ENCODE measurements at places on chromosomes 13 and 19. TPM values are rescaled to one million over a fixed set of nuclear protein-coding genes. Genes with fewer than 3 reads are reported as not detected.
A peak's percentile ranks its signal among the peaks of the same experiment; 100 is the strongest.

DNA sequence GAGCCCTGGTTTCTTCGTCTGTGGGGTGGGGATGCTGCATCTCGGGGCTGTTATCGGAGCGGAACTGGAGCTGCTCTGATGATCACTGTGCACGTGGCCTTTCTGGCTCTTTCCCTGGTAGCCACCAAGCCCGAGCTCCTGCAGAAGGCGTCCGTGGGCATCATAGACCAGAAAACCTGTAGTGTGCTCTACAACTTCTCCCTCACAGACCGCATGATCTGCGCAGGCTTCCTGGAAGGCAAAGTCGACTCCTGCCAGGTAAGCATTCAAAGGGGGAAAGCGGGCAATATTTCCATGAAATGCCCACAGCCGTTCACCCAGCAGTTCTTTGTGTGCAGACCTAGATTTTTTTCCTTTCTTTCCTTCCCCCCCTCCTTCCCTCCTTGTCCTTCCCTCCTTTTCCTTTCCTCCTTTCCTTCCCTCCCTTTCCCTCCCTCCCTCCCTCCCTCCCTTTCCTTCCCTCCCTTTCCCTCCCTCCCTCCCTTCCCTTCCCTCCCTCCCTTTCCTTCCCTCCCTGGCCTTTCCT, 9.4 kb downstream of the TIMM13 start:
- DNase-seq, result no peak

GRCh38 chr19:14460935-14461334, 14.2 kb downstream of the PTGER1 start:
- no peak for DNase-seq

- DNase-seq, result no peak
Observed at GRCh38 chr13:20664351-20664750, 39.1 kb upstream of the IL17D start.

- DNase-seq, result no peak
Observed at GRCh38 chr13:26457212-26457611, 100.3 kb upstream of the WASF3 start.

DNA sequence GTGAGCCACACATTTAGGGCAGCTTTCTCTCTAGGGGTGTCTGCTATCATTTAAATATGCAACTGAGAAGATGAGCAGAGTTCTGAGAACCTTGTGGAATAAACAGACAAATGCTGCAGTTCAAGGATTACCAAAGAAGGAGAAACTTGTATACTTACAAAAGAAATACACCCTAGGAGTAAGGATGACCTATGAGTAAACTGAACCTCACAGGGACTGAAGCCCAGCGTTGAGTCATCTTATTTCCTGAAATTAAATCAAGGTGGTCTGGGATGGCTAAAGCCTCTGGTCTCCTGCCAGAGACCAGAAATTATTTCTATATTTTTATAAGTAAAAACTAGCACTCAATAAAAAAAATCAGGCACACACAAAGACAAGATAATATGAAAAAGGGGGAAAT, 40.1 kb downstream of the FAM216B start:
- DNase-seq, result no peak

PEG3 gene
- 0.09 TPM for total RNA-seq

DNA sequence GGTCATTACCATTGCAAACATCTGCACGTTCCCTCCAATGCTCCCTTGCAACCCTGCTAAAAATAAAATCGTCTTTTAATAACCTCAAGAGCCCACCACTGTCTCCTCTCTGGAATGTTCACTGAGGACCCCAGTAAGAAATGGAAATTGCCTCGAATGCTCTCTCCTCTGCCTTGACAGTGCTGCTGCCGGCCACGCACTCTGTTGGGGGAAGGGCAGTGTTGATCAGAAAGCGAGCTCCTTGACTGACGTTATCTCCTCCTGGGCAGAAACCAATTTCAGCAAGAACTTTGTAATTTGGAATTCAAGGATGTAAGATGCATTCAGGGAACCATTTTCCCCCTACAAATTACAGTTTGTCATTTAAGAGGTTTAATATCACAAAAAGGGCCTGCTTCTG, 718.5 kb downstream of the UQCRFS1 start:
- DNase-seq, result no peak

- peak; percentile 90 for DNase-seq
Observed at GRCh38 chr19:44847144-44848035, 1.3 kb downstream of the NECTIN2 start.

- DNase-seq, result peak; percentile 40
Observed at GRCh38 chr13:32019612-32020233, 11.9 kb upstream of the FRY start.

AMER2 gene
- not detected for total RNA-seq

MISP3 gene
- 5.2 TPM for total RNA-seq

DNA sequence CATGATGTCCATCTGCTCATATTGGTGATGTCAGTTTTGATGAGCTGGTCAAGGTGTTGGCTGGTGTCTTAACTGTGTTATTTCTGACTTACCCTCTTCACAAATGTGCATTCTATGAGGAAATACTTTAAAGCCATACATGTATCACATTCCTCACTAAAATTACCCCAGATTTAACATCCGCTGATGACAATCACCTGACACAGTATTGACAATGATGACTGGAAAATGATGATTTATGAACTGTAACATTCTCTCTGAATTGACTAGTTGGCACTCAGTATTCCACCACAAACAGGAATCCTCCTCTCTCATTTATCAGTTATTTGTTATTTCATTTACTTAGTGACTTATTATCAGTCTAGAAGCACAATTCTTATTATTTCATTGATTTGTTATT, 117.3 kb downstream of the ITGBL1 start:
- DNase-seq, result no peak

DACH1 gene
- total RNA-seq, result 0.14 TPM

DNA sequence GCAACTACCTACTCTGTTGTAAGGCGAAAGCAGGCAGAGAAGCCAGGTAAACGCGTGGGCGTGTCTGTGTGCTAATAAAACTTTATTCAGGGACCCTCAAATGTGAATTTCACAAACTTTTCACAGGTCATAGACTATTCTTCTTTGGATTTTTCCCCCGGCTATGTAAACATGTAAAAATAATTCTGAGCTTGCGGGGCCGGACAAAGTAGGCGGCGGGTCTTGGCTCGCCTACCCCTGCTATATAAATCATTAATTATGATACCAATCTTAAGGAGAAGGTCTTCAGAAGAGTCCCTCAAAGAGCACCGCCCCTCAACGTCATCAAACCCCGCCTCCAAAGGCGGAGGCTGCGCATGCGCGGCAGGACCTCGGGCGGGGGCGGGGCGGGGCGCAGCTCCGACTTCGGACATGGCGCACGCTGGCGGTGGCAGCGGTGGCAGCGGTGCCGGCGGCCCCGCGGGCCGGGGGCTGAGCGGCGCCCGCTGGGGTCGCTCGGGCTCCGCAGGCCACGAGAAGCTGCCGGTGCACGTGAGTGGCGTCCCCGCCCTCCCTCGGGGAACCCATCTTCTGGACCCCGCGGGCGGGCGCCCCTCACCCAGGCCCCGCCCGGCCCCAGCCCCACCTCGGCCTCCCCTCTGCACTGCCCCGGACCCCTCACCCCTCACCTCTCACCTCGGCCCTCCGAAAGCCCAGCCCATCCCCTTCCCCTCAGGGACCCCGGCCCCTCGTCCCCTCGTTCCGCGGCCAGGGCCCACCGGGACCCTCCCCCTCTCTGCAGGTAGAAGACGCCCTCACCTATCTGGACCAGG, at the start of gene SIN3B:
Gene SIN3B, plus strand, starts transcription at position 389 of the 812 bp plus-strand sequence. Its CDS starts 23 bp downstream, at position 412.
- peak; percentile 80 for DNase-seq

- no peak for DNase-seq
Observed at GRCh38 chr13:28440774-28441504, 54.0 kb downstream of the FLT1 start.

DNA sequence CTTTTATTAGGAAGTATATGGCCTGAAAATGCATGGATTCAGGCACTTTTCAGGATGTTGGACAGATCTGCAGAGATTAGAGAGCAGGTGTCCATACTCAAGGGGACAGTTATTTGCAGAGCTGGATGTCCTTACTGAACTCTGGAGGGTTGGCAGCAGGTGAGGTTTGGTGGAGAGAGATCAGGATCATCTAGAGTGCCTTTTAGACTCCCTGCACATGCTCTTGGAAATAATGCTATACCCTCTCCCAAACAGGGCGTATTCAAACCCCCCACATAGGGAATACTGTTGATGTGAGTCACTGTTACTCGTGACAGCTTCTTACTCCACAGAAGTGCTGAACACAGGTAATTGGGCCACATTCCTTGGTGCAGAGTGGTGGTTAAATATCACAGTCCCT, 725.7 kb upstream of the SGCG start:
- DNase-seq, result no peak

DNA sequence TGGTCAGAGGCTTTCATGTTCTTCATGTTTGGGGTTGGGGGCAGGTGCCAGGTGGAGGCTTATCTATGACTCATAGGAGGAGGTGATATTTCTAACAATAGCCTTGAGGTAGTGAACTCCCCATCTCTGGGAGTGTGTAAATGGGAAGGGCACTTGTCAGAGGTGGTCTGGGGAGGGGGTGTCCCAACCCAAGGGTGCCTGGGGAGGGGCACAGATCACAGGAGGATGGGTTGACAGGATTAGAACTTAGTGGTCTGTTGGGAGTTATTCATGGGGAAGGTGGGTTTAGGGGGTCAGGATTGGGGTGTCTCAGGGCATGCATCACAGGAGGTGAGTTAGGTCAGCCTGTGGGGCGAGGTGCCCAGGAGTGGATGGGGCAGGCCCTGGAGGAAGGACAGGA, 1.6 kb downstream of the ACTL9 start:
- DNase-seq, result no peak

DNA sequence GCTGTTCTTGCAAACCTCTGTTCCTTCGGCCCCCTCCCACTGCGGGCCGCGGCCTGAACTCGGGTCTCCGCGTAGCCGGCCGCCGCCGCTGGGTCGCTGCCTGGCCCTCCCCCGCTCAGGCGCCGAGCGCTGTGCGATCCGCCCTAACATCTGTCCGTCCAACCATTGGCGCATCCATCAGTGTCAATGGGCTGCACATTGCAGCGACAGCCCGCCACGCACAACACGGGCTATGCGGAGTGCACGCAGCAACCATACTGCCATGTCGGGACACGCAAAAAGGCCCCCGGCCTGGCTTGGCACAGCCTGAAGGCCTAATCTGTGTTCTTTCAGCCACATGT, 2.6 kb upstream of the TSHZ3 start:
- DNase-seq, result no peak

DNA sequence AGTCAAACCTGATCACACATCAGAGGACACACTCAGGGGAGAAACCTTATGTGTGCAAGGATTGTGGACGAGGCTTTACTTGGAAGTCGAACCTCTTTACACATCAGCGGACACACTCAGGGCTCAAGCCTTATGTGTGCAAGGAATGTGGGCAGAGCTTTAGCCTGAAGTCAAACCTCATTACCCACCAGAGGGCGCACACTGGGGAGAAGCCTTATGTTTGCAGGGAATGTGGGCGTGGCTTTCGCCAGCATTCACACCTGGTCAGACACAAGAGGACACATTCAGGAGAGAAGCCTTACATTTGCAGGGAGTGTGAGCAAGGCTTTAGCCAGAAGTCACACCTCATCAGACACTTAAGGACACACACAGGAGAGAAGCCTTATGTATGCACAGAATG, 8.2 kb upstream of the ZNF527 start:
- DNase-seq, result no peak

DNA sequence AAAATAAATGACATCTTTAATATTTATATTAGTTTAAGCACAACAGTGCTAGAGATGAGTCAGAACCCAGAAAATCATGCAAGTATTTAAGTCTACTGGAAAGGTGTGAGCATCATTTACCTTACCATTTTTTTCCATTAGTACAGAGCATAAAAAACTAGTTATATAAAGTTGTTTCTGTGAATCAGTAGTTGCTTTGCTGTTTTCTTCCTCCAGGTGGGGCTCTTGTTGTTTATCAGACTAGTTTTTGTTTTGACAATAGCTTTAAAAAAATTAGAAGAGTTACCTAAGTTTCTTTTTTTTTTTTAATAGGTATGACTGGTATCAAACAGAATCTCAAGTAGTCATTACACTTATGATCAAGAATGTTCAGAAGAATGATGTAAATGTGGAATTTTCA, 12.7 kb downstream of the SUGT1 start:
- no peak for DNase-seq

DNA sequence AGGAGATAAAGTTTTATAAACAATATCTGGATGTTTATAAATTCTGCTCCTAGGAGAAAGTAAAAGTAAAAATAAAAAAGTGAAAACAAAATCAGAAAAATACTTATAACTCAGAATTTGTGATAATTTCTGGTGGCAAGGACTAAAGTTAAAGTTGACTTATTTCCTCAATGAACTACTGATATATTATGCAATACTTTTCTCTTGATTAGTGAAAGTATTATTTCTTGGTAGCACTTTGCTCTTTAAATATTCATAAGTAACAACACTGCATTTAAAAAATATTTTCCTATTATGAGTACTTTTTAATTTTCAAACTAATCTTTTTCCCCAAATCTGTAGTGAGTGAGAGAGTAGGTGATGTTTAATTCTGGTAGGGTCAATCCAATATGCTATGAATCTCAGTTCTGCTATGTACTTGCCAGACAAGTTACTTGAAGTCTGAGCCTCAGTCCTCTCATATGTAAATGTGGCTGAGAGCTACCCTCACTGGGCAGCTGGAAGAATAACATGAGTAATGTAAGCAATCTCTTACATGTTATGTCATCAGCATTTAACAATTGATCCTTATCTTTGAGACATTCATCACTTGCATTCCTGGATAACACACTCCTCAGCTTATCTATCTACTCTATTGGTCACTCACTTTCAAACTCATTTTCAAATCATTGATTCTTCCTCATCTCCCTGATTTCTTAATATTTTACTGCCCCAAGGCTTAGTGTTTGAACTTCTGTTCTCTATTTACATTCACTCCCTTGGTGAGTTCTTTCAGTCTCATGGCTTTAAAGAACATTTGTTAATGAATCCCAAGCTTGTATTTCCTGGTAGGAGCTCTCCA, 239.0 kb downstream of the RGCC start:
- no peak for DNase-seq

IGFL2 gene
- not detected for total RNA-seq

GRCh38 chr13:29878101-29878500, 27.7 kb upstream of the UBL3 start:
- DNase-seq, result no peak

Data from Calu3 (cell line).